Sigmoid colon (tissue), 7 donors: ENCODE measurements at places on chromosomes 1 and 21. TPM values are rescaled to one million over a fixed set of nuclear protein-coding genes. Genes with fewer than 3 reads are reported as not detected.
A peak's percentile ranks its signal among the peaks of the same experiment; 100 is the strongest.

DNA sequence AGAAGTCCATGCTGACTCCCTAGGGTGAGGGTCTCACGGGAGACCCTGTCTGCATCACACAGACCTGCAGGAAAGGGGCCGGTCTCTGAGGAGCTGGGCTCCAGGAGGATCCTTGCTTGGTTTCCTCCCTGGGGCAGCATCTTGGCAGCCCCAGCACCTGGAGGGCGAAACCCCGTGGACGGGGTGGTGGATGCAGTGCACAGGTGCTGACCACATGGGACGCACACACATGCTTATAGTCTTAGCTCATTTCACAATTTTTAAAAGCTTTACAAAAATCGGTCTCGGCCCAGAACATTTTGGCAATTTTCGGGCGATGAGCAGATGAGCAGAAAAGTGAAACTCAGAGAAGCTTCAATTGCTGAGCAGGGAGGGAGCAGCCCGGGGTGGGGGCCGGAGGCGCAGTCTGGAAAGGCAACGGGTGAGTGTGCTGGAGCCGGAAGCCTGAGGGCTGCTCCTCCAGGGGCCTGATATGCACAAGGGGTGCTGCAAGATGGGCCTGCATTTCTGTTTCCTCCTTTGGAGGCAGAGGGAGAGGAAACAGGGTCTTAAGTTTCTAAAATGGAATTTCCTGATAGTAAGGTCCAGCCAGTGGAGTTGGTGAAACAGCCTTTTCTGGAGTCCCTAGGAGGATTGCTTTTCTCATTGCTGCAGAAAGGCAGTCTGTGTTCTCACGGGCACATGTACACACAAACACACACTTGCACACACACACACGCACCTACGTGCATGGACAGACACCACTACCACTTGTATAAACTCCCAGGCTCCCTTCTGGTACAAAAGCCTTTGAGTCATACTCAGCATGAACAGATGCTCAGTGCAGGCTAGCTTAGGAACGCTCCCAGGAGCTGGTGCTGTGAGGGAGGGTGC lies 60.6 kb downstream of the SCCPDH start:
- peaks cover 12% of the 10 kb centered on the region for H3K4me1 ChIP-seq
- H3K4me3 ChIP-seq: no peak overlapping the region
- H3K27ac ChIP-seq: no peak overlapping the region
- no peaks in the 10 kb centered on the region for H3K27me3 ChIP-seq
- no peaks in the 10 kb centered on the region for H3K36me3 ChIP-seq

- H3K36me3 ChIP-seq: no peaks in the 10 kb centered on the region
- no peaks in the 10 kb centered on the region for H3K27me3 ChIP-seq
- no peak overlapping the region for H3K4me3 ChIP-seq
- DNase-seq: no peak
Observed at GRCh38 chr1:71014178-71014579, 33.4 kb downstream of the PTGER3 start.

DNA sequence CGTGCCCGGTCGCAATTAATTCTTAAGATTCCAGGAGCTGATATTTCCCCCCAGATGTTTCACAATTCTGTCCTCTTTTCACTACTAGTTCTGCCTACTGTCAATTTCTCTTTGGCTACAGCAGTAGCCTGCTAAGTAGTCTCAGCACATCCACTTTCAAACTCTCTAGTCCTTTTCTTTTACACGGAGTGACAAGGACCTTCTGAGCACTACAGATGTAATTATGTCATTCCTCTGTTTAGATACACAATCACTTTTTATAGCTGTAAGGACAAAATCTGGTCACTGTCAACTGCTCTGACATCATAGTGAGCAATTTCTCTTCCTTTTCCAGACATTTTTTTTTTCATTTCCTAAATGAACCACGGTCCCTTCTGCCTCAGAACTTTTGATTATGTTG lies 421.7 kb upstream of the CHRM3 start:
- DNase-seq: no peak
- H3K27ac ChIP-seq: no peak overlapping the region
- no peak overlapping the region for H3K4me3 ChIP-seq
- H3K4me1 ChIP-seq: no peaks in the 10 kb centered on the region
- H3K27me3 ChIP-seq: no peaks in the 10 kb centered on the region
- no peaks in the 10 kb centered on the region for H3K36me3 ChIP-seq

GRCh38 chr1:96721053-96721415 lies 550 bp upstream of the PTBP2 start:
- DNase-seq: no peak
- peak overlapping the region; percentile 94 for H3K27ac ChIP-seq
- H3K36me3 ChIP-seq: no peaks in the 10 kb centered on the region
- peaks cover 10% of the 10 kb centered on the region for H3K4me1 ChIP-seq

GRCh38 chr1:53697721-53698383 lies 41.1 kb downstream of the GLIS1 start:
- no peaks in the 10 kb centered on the region for H3K27me3 ChIP-seq
- no peaks in the 10 kb centered on the region for H3K36me3 ChIP-seq
- H3K4me1 ChIP-seq: no peaks in the 10 kb centered on the region
- no peak overlapping the region for H3K27ac ChIP-seq

- H3K4me3 ChIP-seq: no peak overlapping the region
- no peak for DNase-seq
- no peaks in the 10 kb centered on the region for H3K36me3 ChIP-seq
- H3K4me1 ChIP-seq: no peaks in the 10 kb centered on the region
- no peak overlapping the region for H3K27ac ChIP-seq
Observed at GRCh38 chr1:217891966-217892365, 260.8 kb downstream of the SPATA17 start.

- no peak overlapping the region for H3K4me3 ChIP-seq
- H3K27me3 ChIP-seq: no peaks in the 10 kb centered on the region
- H3K36me3 ChIP-seq: no peaks in the 10 kb centered on the region
- H3K27ac ChIP-seq: no peak overlapping the region
Observed at GRCh38 chr1:110495926-110496600, 22.9 kb downstream of the KCNA10 start.

RSPH1 gene
- not detected for total RNA-seq

TRAF5 gene
- 23.9 TPM for total RNA-seq

ABCB10 gene
- total RNA-seq: 19.4 TPM
